HS-5 (cell line): ENCODE measurements at places on chromosomes 16 and 17.

GRCh38 chr17:74524653-74525464 is 6.4 kb downstream of the CD300LB start:
- no peak for DNase-seq

DNA sequence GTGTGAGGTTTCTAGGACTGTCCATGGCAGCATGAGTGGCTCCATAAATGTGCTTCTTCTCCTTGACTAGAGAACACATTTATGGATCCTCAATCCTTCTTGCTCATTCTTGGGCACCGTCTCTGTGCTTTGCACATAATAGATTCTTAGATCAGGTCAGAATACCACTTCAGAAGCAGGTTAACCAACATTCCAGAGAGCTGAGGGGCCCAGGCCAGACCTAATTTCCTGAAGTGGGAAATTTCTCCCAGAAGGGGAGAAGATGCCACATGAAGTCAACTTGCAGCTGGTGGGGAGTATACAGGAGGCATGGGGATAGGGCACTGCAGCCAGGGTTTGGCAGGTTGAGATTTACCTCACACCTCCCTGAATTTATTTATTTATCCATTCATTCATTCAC is 24.4 kb upstream of the VAT1L start:
- no peak for DNase-seq

DNA sequence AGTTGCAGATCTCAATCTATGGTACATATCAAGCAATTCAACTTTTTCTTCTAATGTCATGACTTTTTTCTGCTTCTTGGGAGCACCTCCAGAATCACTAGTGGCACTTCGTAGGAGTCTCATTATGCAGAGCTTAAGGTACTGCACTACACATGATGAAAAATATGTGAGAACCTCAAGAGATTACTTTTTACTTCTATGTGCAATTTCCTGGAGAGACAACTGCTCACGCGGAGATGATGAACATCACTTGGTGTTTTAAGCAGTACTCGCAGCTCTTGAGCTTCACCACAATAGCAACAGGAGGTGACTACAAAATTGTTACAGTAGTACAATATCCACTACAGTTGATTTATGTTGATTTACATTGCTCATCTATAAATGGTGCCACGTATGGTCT is 79.7 kb downstream of the MRTFB start:
- DNase-seq = no peak

GRCh38 chr17:43769859-43770258 is 8.9 kb downstream of the DUSP3 start:
- DNase-seq = no peak

DNA sequence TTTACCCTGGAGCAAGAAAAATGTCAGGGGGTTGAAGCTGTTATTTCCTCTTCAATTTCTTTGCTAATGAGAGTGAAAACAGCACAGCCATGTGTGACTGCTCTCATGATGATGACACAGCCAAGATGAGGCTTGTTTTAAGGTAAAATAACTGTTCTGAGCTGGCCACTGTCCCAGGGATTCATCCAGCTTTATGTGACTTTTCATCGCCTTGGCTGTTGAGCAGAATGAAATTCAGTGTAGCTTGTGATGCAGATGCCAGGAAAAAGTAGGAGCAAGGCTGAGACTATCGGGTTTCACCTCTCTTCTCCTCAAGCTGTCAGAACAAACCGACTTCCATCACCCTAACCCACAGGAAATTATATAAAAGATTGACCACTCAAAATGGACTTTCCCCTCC is 361.8 kb upstream of the CDH5 start:
- no peak for DNase-seq

- no peak for DNase-seq
These were observed 2.3 kb downstream of the IL21R start for GRCh38 chr16:27404163-27404823.

GRCh38 chr17:7833011-7833794 is 814 bp upstream of the KDM6B start:
- DNase-seq = no peak

DNA sequence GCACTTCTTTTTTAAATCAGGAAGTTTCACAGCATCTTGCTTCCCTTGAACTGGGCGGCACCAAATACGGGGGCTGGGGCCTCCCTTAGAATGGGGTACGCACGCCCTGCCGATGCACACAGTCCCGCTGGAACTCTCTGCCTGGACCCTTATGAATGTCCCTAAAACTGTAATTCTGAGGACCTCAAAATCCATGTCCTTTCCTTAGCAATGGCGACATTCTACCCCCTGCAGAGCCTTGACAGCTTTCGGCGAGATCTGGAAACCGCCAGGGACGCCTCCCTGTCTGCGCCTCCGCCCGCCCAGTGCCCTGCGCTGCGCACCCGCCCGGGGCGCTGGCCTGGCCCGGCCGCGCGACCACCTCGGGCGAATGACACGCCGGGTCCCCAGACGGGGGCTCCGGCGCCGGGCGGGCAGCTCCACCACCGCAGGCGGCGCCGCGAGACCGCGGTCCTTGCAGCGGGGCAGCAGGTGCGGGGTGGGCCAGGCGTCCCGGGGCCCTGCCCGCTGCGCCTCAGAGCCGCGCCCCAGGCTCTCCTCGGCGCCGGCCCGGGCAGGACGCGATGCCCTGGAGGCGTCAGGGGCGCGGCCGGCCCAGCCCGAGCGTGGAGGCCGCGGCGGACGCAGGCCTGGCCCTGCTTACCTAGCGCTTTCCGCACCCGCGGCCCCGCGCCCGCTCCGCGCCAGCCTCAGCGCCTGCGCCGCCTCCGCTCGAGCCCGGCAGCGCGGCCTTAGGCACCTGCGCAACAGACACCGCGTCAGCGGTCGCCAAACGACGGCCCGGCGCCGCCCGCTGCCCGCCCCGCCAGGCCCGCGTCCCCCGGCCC is 548 bp downstream of the HAGH start:
- DNase-seq = no peak

DNA sequence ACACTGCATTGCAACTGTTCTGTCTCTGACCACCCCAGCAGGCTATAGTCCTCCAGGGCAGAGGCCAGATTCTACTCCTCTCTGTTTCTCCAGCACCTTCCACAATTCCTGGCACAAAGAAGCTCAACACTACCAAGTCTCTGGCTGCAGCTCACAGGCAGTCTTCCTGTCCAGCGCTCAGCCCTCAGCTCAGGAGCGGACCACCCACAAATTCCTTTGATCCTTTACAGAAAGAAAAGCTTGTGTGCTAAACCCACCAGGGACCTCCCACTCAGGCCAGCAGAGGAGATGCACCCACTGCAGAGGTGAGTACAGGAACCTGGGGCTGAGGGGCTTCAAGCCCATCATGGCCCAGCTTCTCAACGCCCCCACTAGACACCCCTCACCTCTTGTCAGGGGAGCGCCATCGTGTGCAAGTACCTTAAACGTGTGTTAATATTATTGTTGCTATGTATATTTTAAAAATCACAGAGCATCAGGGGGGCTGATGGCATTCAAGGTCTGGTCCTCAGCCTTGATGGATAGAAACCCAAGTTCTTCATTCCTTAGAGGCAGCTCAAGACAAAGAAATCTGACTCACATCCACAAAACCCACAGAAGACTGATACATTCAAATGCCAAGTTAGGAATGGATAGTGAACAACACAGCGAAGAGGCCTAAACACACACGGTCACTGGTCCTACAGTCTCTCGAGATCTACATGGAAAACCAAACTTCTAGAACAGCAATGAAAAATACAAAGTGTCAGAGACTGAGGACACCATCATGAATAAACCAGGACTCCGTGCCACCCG is 8.4 kb downstream of the HSDL1 start:
- DNase-seq = no peak
